Ovary (tissue), 10 donors: ENCODE measurements at places on chromosomes 2 and 18.
A peak's percentile ranks its signal among the peaks of the same experiment; 100 is the strongest.

- DNase-seq, result no peak
Measured at GRCh38 chr2:10538224-10538894, 90.2 kb upstream of the ODC1 start.

DNA sequence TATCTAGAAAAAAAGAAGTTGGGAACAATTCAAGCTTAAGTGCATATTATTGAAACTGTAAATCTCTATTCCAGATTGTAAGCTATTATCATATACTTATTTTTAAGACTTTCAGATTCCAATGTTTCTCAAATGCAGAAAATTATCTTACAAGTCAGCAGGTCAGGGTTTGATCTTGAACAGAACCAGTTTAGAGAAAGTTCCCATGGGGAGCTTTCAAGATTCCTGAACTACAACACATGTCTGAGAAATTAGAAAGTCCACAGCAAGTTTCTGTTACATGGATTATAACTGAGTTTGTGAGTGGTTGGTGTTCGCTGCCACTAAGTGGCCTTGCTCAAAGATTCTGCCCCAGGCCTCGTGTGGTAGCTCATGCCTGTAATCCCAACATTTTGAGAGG is 31.6 kb upstream of the SP3 start:
- no peak for DNase-seq

GRCh38 chr2:229591611-229592010 is 122.7 kb downstream of the DNER start:
- no peak for DNase-seq

GRCh38 chr18:32454593-32454992 is 16.1 kb downstream of the GAREM1 start:
- no peak for DNase-seq

DNA sequence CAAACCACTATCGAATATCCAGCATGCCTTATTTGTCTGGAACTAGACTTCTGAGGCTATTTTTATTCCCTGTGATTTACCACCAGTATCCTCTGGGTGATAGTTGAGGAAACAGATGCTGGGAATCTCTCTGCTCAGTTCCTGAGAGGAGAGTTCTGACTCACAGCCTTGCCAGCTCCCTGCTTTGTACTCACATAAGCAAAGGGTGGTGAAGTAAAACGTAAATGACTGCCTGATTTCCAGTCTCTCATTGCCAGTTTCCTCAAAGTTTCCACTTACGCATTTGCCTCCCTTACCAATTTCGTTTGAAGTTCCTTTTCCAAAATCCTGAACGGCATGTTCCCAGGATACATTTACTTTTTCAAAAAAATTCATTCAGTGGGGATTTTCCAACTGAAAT is 69.2 kb upstream of the HNRNPA3 start:
- no peak for DNase-seq

DNA sequence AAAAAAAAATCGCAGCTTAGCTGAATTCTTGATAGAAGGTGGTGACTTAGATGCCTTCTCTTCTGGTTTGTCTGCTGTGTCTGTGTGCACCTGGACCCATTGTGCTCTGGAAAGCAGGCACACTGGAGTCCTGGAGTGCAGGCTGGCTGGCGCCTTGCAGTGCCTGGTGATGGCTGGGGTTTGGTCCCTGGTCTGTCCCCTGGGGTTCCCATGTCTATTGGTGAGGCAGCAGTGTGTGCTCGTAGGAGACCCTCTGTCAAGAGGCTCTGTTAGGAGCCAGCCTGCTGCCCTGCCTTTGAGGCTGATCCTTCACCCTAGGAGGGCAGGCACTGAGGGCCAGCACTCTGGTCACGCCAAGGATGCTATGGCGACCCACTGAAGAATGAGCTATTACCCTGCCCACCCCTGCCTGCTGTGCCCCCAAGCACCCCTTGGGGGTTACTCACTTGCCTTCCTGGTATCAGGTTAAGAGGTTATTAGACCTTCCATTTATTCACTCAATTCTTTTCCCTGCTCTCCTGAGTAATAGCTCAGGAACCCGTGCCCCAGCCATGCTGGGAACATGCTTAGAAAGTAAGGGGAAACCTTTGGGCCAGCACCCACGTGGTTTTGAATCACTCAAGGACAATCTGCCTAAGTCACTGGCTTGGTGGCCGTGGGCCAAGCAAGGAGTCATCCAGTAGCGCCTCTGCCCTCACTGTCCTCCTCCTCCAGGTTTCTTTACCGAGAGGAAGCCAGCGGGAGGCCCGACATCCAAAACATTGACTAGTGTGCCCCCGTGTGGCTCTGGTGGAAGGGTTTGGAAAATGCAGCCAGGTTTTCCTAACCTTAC is 284.5 kb downstream of the PRKCE start:
- peak; percentile 95 for DNase-seq

DNA sequence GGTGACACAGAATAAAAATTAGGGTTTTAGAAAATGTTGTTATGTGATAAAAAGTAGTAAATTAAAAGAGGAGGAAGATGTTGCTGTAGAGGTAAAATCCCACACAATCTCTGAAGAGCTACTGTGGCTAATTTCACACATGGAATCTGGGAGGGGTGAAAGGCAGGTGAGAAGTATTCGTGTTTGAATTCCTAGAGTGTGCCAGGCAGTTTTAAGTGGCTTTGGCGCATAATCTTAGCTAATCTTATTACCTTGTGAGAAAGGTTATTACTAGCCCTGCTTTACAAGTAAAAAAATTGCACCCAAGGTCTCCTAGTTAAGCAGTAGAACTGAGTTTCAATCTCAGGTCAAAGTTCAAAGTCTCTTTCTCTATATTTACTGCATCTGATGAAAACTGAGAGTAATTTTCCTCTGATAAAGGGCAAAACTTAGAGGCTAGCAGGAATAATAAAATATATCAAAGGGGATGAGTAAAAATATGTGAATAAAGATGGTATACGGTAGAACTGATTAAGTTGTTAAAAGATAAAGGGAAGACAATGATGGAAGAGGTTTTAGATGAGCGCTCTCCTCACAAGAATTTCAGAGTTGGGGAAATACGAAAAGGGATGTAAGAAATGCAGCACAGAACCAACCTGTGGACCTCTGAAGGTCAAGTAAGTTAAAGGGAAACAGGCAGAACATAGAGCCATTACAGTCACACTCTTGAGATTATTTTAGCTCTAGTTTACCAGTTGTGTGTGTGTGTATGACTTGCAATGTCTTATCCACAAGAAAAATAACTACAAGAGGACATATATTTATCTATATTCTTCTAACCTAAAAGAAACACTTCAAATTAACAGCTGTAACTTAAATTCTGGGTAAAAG is 34.8 kb downstream of the GAREM1 start:
- DNase-seq, result no peak

DNA sequence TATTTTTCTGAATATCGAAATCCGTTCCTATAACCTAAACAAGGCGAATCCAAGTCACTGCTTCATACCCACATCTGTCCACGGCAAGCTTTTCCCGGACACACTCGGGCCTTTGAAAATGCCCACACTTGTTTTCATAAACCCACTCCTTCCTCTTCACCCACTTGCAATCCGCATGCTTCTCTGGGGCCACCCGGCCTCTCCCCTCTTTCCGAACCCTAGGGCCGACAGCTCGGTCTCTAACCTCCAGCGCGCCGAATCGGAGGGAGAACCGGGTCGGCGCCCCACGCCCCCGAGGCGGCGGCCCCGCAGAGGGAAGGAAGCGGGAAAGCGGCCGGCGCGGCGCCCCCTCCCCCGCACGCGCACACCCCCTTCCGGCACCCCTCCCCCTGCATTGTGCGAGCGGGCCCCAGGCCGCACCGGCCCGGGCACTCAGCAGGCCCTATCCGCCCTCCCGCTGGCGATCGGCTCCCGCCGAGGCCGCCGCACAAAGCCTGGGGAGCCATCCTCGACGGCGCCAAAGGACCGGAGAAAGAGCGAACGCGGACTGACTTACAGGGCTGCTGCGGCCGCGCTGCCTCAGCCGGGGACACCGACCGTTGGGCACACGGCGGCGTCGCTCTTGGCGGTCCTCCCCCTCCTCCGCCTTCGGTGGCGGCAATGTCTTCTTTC is 467 bp downstream of the PUM2 start:
- DNase-seq, result peak; percentile 71

DNA sequence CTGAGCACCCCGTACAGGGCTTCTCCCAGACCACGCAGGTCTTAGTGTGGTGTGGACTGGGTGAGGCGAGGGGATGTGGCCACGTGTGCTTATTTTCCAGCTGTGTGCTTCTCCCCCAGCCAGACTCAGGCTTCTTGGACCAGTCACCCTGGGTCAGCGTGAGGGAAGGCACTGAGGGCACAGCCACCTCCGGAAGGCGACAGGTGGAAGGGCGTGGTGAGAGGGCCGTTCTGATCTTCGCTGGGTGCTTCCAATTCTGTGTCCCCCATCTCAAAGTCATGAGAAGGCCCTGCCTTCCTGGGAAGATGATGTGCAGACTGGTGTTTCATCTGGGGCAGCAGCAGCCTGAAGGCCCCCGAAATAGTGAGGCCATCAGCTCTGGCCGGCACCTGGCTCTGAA is 169.7 kb upstream of the MYCN start:
- no peak for DNase-seq

GRCh38 chr2:231223458-231223976 is 25.1 kb downstream of the ARMC9 start:
- DNase-seq, result no peak

GRCh38 chr2:127046579-127046978 is 60.4 kb downstream of the BIN1 start:
- DNase-seq, result no peak

DNA sequence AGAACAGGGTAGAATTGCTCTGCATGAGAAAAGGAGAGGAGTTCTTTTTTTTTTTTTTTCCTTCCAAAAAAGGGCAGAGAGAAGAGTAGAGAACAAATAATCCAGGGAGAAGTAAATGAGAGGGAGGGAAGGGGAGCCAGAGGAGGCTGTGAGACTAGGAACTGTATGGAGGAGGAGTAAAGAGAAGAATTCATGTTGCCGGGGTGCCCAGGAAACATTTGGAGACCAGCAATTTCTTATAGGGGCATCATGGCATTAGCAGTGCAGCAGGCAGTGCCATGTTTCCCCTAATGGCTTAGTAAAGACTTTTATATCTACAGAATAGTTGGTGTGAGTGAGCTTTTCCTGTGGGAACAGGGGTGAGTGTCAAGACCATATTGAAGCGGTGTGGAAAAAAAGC is 86.4 kb upstream of the SESTD1 start:
- no peak for DNase-seq

DNA sequence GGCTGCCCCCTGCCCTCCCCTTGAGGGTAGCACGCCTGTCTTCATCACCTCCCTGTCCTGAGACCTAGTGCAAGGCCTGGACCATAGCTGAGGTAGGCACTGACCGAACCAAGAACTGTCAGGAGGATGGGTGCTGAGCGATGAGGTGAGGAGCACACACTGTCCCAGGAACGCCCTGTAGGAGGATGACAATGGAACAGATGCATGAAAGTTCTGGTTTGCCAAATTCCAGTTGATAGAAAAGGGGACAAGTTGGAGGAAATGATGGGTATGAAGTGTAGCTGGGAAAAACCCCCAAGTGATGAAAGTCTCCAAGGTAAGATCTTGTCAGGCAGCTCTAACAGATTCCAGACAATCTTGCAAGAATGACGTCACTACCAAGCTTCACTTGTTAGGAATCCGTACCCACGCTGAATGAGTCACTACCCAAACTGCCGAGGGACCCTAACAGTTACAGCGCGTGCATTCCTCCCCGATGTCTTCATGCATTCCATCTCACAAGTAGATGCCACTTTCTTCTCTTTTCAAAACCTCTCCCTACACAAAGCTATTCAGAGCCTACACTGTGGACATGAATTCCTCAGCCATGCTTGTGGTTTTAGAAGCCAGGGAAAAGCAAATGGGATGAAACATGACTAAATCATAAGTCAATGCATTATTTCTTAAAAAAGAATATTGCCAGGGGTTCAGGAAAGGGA is 27.6 kb downstream of the MRPL33 start:
- peak; percentile 11 for DNase-seq

- DNase-seq, result no peak
Measured at GRCh38 chr18:32297579-32298170, 107.8 kb downstream of the MEP1B start.

DNA sequence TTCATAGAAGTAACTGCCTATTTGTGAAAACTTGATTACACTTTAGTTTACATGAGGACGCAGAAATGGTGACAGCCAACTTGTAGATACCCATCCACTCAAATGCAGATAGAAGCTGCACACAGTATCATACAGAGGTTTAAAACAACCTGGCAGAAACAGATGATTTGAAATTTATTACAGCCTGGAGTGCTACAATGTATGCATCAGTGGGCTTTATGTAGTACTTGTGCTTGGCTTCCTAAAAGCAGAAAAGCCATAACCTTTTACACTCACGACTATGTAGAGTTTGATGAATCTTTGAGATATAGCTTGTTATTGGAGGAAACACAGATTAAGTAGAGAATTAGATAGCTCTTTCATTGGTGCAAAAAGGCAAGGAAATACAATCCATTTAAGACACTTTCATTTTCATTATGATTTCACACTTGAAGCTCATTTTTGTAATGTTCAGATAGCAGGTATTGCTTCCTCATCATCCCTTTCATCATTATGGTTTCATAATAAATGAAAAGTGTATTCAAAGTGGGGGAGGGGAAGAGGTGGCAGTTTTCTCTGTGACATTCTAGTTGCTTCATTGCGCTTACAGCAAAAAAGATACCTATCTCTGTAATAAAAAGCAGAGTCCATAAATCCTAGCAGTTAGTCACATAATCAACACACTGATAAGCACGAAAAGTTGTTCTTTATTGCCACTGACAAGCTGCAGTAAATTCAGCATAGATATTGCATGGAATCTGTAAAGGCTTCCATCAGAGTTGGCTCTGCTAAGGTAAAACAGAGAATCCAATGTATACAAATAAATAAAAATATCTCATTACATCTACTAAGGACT is 789.8 kb upstream of the FSHR start:
- DNase-seq, result no peak

- DNase-seq, result no peak
Measured at GRCh38 chr18:34598120-34598635, 111.9 kb upstream of the DTNA start.

- DNase-seq, result no peak
Measured at GRCh38 chr2:23146011-23146410, 239.0 kb upstream of the KLHL29 start.

DNA sequence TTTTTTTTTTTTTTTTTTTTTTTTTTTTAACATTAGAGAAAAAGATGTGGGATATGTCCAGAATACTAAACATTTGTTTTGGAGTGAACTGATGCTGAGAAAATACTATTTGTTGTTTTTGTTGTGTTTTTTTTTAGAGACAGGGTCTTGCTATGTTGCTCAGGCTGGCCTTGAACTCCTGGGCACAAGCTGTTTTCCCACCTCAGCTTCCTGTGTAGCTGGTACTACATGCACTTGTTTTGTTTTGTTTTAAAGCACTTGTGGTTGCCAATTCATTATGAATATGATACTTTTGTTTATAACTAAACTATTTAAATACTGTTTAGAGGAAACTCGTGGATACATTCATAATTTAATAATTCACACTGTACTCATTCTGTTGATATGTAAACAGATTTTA is 33.4 kb upstream of the DYSF start:
- DNase-seq, result no peak

GRCh38 chr2:27042985-27043634 is 8.4 kb upstream of the AGBL5 start:
- no peak for DNase-seq

DNA sequence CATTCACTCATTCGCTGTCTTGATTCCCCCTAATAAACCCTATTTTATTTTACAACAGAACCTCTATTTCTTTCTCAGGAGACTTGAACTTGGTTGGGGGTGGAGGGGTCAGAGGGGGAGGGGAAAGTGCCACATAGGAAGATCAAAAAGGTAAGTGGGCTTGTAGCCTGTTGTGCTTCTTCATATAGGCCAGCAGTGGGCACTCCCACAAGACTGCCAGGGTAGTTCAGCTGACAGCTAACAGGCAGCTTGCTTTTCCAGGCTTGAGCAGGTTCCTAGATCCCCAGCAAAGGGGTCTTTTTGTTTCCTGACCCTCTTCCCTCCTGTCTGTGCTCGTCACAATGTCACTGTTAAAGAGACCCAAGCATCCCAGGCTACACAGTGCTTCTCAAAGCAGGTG is 829 bp upstream of the KIAA2012 start:
- no peak for DNase-seq
